ENCODE measurements at places on chromosomes 1 and 21. TPM values are rescaled to one million over a fixed set of nuclear protein-coding genes. Genes with fewer than 3 reads are reported as not detected.

The KRTAP20-1 gene
- not detected for total RNA-seq

The CYP4B1 gene
- total RNA-seq, result not detected

The C1orf56 gene
- 3.6 TPM for total RNA-seq

The S100A8 gene
- not detected for total RNA-seq

The HIVEP3 gene
- 2.4 TPM for total RNA-seq

The PARP1 gene
- total RNA-seq, result 77.2 TPM

The ACTN2 gene
- 0.65 TPM for total RNA-seq

The TRAF3IP3 gene
- not detected for total RNA-seq

The HES2 gene
- under 0.01 TPM for total RNA-seq

The CRYAA gene
- total RNA-seq, result not detected

The E2F2 gene
- total RNA-seq, result 0.24 TPM

The MX2 gene
- 7.9 TPM for total RNA-seq

The PLA2G2D gene
- total RNA-seq, result not detected

The S100A3 gene
- total RNA-seq, result 6.3 TPM

The LDLRAD1 gene
- not detected for total RNA-seq

The CRYBG2 gene
- not detected for total RNA-seq

The UBXN10 gene
- under 0.01 TPM for total RNA-seq

The TNFRSF1B gene
- 29.3 TPM for total RNA-seq

The BSND gene
- total RNA-seq, result not detected

The LCE2C gene
- not detected for total RNA-seq

The FABP3 gene
- total RNA-seq, result 146 TPM

Data from hair follicle dermal papilla cell (primary cell).